A172 (cell line): ENCODE measurements at places on chromosomes 7 and 10. TPM values are rescaled to one million over a fixed set of nuclear protein-coding genes. Genes with fewer than 3 reads are reported as not detected.

The YWHAG gene
- 149 and 151 TPM in 2 replicates for total RNA-seq

The DIP2C gene
- total RNA-seq = 10.0 and 12.8 TPM in 2 replicates

The MKX gene
- total RNA-seq = 185 and 203 TPM in 2 replicates

The XRCC2 gene
- 9.3 and 10.8 TPM in 2 replicates for total RNA-seq

The DGKI gene
- total RNA-seq = 0.29 and 1.1 TPM in 2 replicates

The TMUB1 gene
- 28.9 and 42.8 TPM in 2 replicates for total RNA-seq

The LRRN3 gene
- not detected in 2 replicates for total RNA-seq

The MARCHF5 gene
- 12.5 and 24.0 TPM in 2 replicates for total RNA-seq

The ASZ1 gene
- total RNA-seq = not detected in 2 replicates

The FAM25A gene
- not detected in 2 replicates for total RNA-seq

The AUTS2 gene
- 4.0 and 4.6 TPM in 2 replicates for total RNA-seq

The VCL gene
- 142 and 146 TPM in 2 replicates for total RNA-seq

The SEMA3A gene
- 11.6 and 16.2 TPM in 2 replicates for total RNA-seq

The IDI2 gene
- not detected in 2 replicates for total RNA-seq

The SPACDR gene
- 0.60 and 8.3 TPM in 2 replicates for total RNA-seq

The ABCA13 gene
- 0.62 and 0.65 TPM in 2 replicates for total RNA-seq

The CCDC3 gene
- 0.03 TPM in 1 of 2 replicates, not detected in the other for total RNA-seq

The SUFU gene
- total RNA-seq = 3.7 and 4.9 TPM in 2 replicates

The NIPSNAP2 gene
- 67.5 and 75.5 TPM in 2 replicates for total RNA-seq

The WDFY4 gene
- not detected in 2 replicates for total RNA-seq

The DDC gene
- total RNA-seq = not detected in 2 replicates

The LRRC17 gene
- total RNA-seq = 843 and 845 TPM in 2 replicates

The SIRT1 gene
- total RNA-seq = 21.4 and 49.9 TPM in 2 replicates

The PPP1R3A gene
- total RNA-seq = not detected in 2 replicates

The ECHS1 gene
- total RNA-seq = 102 and 108 TPM in 2 replicates

The AKR1D1 gene
- not detected in 2 replicates for total RNA-seq
